ENCODE measurements at places on chromosomes 5 and 9.

DNA sequence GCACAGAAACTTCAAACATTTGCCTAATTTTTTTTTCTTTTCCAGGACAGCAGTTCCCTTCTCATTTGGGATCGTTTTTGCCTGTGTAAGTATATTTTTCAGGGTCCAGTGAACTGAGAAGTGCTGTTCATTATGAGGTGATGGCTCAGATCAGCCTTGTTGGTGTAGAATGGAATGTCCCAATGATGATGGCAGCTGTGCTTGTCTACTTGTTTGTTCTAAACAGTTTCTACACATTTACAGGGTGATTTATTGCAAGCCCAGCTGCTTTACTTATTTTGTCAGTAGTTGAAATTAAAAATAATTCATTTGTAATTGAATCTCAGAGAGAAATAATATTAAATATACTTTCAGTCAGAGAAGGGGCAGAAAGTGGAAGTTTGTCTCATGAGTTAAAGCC, 337.6 kb upstream of the SEMA6A start:
- DNase-seq = no peak

- DNase-seq = peak; percentile 63
Measured at GRCh38 chr9:115593587-115594091, 475.7 kb upstream of the TNC start.

DNA sequence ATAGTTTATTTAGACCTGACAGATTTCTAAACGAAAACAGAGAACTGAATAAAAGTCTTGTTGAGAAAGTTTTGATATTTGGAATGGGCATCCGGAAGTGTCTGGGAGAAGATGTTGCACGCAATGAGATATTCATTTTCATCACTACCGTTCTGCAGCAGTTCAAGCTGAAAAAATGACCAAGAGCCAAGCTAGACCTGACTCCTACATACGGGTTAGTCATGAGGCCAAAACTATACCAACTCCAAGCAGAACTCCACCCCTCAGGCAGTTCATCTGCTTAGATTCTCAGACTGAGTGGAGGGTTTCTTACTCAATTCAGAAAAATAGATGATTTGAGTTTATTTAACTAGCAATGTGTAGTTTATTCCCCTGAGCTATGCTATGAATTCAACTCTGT, 95.4 kb upstream of the ANXA1 start:
- no peak for DNase-seq

DNA sequence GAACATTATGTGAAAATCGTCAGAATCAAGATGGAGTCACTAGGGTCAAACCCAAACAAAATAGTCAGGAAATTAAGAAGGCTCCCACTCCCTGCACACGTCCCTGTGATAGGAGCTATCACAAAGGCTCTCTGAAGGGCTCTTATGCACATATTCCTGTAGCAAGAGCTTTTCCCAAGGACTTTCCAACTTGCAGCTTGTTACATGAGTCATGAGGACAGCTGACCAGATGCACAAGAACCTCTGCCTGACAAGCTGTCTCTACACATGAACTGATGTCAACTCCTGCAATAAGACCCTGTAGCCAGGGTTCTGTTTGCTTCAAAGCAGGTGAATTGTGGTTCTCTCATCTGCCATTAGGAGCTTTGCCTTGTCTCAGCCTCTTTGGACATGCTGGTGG, 122.4 kb downstream of the OLFM1 start:
- no peak for DNase-seq

- DNase-seq = peak; percentile 75
Measured at GRCh38 chr5:109455598-109456096, 45.9 kb upstream of the PJA2 start.

DNA sequence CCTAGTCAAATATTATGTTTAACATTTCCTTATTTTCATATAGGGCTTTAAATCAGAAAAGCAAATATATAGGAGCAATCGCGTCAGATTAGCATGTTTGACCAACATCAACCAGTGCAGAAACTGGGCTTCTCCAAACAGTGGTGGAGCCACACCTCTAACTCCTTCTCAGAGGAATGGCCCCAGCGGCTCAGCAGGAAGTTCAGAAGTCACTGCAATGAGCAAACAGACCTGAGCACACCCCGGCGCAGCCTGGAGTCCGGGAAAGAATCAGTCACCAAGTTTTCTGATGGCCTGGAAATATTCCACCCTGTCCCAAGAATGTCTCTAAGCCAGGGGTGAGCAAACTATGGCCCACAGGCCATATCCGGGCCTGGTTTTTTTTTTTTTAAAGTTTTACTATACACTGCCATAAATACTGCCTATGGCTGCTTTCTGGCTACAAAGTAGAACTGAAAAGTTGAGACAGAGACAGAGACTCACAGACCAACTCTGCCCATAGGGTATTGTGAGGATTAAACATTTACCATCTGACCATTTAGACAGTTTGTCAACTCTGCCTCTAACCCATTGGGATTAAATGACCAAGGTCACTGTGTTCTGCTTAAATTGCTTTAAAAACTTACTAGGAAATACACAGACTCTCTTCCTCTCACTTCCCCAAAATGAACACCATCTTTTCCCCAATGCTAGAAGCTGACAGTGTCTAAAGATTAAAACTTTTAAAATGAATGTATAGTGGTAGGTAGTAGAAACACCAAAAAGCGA, 5.4 kb downstream of the GOLM1 start:
- DNase-seq = no peak

DNA sequence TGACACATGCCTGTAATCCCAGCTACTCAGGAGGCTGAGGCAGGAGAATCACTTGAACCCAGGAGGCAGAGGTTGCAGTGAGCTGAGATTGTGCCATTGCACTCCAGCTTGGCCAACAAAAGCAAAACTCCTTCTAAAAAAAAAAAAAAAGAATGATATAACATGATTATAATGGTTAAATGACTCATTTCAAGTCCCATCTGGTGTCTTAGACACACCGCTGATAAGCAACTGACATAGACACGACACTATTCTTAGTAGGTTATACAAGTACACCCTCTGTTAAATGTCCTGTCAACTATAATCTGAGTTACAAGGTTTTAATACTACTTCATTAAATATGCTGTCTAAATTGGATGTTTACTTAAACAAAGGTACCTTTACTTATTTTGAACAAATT, 405.3 kb upstream of the CLINT1 start:
- no peak for DNase-seq

DNA sequence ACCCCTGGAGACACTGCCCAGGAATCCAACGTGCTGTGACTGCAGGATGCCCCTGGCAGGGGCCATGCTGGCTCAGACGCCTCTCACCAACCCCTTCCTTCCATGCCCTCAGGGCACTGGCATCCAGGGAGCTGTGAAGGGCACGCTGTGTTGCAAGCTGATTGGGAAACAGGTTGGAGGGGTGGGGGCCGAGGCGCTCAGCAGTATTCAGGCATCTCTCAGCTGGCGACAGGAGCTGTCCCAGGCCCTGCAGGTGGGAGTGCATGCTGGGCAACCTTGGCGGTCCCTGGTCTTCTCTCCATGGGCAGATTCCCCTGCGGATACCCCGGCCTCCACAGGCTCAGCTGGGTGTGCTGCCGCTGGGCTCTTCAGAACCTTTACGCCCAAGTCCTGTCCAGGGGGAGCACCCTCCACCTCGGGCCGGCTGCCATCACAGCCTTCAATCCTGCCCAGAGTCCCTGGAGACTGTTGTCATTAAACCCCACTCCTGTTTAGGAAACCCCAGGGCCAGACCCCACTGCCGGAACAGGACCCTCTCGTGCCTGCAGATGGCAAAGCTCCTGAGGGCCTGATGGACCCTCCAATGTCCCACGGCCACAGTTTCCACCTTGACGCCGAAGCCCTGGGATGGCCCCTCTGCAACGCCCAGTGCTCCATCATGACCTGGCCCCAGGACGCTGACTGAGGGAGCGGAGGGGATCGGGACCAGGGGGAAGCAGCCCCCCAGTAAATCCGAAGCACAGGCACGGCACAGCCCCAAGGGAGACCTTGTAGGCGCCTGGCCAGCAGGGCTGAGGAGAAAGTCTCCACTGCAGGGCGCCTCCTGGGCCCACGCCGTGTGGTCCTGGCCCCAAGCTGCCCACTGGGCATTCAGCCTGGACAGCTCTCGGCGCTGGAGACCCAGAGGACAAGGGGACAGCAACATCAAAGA, 9.3 kb downstream of the TPPP start:
- no peak for DNase-seq

DNA sequence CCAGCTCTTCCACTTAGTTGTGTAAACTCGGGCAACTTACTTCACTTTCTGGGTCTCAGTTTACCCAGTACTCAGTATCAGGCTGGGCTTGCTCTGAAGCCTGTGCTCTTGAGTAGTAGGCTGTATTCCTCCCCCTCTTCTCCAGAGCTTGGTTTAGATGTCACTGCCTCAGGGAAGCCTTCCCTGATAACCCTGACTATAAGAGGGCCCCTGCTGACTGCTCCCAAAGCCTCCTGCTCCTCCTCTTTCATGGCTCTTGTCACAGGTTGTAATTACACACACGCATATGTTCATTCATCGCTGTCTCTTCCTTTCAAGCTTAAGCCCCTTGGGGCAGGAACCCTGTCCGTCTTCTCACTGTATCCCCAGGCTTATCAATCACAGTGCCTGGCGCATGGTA, 140.2 kb downstream of the RGS3 start:
- no peak for DNase-seq

GRCh38 chr5:150473673-150474358, 24.3 kb upstream of the RPS14 start:
- no peak for DNase-seq

DNA sequence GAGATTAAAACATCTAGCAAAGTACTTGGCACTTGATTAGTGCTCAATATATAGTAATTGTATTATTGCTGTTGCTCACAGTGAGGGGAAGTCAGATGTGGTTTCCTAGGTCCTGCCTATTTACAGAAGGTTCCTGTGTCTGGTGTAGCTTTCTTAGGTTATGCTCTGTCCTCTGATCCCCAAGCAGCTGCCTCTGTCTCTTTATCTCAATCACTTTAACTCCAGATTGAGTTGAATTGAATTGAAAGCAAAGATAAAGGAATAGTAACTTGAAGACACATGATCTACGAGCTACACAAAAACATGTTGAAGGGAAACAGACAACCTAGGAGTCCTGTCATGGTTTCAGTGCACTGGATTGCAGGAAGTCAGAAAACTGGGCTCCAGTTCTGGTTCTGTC, 113.9 kb upstream of the ADAMTSL1 start:
- no peak for DNase-seq
